ENCODE measurements at places on chromosomes 2 and 18.
A peak's percentile ranks its signal among the peaks of the same experiment; 100 is the strongest.

DNA sequence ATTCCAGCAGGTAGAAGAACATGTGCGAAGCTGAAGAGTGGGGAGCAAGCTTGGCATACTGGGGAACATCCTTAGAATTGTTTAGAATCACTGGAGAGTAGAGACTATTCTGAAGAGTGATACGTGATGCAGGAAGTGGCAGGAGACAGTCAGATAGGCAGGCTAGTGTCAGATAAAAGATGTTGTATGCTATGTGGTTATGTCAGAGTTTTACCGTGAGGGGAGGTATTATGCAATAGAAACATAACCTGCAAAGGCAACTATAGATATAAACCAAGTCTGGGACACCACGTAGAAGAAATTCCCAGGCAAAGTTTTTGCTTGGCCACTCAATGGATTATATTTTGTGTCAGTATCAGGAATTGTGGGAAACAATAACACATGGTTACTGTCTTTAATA, 62.0 kb upstream of the ZSWIM2 start:
- no peak for DNase-seq

- DNase-seq: no peak
Measured at GRCh38 chr2:13508671-13509070, 791.9 kb downstream of the TRIB2 start.

- DNase-seq: no peak
Measured at GRCh38 chr2:195395362-195395761, 261.7 kb upstream of the SLC39A10 start.

DNA sequence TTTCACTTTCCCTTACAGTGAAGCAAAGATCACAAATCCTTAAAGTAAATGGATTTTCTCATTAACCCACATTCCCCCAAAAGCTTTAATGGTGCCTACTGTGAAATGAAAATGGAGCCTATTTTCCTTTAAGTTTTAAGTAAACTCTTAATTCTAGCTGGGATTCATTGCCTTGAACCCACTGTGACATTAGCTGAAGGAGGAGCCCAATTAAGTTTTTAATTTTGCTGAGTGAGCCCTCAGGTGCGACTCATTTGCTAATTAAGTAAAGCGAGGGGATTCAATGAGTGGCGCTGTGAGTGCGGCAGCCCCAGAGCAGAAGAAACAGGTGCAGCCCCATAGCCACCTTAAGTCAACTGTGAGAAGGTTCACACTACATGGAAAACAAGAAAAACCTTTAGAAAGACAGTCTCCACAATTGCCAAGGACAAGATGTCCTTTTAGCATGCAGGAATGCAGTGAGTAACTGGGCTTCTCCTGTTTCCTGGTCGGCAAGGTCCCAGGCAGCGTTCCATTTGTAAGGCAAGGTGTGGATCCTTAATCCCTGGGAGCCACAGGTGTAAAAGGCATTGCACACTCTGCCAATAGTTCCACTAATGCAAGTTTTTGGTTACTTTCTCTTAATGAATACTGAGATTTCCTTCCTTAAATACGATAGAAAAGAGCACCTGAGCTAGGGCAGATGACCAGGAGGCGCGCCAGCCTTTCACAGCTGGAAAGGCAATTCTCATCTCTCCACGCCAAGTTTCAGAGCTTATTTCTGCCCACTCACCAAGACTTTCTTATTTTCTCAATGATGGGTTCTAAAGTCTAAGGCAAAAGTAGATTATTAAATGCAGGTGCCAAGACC, 87.7 kb downstream of the TMEM18 start:
- no peak for DNase-seq

DNA sequence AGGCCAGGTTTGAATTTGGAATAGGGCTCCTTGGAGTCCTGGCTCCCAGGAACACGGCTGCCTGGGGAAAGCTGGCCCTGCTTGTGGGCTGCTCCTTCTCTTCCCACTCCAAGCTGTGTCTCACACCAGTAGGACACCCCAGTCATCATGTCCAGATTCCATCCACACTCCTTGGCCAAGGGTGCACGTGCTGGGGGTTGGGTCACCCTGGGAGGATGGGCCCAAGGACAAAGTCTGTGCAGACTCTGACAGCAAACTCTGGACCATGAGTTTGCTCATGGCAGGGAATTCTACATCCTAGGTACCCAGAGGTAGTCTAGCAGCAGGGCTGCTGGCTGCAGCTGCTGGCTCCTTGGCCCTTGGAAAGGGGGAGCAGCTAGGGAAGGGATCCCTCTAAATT, 102.4 kb upstream of the EPAS1 start:
- no peak for DNase-seq

DNA sequence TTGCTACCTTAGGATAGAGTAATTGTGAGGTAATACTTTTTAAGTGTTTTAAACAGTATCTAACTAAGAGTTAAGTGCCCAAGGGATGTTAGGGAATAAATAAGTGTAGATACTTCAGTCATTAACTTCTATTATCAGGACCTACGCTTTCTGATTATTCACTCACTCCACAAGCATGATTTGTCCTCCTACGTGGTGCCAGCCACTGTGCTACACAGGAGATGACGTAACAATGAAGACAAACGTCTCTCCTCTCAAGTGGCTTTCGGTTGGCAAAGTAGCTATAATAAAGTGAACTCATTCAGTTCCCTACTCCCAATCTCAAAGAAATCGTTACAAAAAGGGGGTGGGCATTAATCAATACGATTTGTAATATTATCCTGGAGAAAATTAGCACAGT, 100.9 kb upstream of the SETBP1 start:
- no peak for DNase-seq

- DNase-seq: no peak
Measured at GRCh38 chr18:74899554-74899953, 301.9 kb downstream of the ZNF407 start.

- DNase-seq: no peak
Measured at GRCh38 chr2:240957656-240958365, 40.6 kb upstream of the SNED1 start.

- DNase-seq: no peak
Measured at GRCh38 chr2:167196461-167197252, 308.4 kb downstream of the XIRP2 start.

DNA sequence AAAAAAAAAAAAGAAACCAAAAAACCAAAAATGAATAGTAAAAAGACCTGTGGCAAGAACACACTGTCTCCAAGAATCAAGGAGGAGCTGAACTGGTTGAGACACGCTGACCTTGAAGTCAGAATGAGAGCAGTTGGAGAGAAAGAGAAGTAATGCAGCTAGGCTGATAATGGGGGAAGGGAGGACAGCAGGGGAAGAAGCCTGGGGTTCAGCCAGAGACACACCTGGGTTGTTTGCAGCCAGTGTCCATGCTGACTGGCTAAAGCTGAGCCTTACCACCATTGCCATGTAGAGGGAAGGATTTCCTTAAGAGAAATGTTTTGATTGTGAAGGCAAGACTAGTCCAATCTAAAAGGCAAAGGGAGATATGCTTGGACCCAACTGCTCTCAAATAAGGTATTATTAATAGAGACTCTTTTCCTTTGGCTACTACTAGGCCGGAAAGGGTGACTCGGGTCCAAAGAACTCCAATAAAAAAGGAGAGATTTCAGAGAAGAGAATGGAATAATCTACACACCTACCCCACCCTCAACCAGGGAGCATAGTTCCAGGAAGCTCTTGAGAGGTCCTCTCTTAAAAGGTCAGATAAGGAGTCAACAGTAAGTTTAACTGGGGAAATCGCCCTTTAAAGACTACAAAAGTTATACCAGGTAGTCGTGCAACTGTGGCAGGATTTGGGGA, 25.2 kb upstream of the REL start:
- DNase-seq: no peak

DNA sequence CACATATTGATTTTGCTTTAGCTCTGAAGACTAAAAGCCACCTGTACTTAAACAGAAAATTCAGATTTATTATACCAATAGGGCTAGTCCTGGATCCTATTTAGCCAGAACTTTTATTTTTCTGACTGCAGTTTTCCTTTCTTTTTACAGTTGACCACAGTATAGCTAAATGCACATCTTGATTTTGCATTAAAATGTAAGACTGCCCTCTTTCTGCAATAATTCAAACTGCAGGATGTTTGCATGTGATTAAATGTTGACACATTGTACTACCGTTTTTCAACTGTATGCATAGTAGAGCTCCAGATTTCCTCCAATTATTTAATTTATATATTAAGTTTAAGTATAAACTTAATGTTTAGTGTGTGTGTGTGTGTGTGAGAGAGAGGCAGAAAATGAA, 1262.9 kb downstream of the SUCLG1 start:
- peak; percentile 45 for DNase-seq

GRCh38 chr2:217875556-217876252, 127.1 kb downstream of the TNS1 start:
- DNase-seq: no peak

DNA sequence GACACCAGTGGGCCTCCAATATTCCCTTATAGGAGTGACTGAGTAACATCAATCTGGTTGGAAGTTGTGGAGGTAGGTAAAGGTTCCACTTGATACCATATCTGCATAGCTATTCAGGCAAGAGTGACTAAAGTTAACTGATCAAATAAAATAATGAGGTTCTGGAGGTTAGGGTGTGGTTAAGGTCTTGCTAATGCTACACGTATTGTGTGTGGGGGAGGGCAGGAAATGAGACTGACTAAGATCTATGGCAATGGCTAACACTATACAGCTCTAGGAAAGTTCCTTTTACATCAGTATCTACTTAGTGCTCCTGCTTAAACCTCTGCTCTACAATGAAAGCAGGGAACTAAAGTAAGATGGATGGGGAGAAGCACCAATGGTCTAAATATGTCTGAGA, 149.1 kb upstream of the MGAT5 start:
- no peak for DNase-seq

DNA sequence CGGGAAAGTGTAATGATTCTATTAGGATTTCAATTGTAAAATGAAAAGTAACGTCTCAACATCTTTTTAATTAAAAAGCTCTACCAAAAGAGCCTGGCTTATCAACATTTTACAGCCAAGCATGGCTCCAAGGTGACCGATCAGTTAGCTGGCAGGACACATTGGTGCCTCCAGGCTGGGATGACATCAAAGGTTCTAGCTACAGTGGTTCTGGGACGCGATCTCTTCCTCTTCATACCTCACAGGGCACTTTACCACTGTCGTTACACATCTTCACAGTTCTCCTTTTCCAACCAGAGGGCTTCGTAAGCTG, 693 bp downstream of the ORC2 start:
- no peak for DNase-seq

DNA sequence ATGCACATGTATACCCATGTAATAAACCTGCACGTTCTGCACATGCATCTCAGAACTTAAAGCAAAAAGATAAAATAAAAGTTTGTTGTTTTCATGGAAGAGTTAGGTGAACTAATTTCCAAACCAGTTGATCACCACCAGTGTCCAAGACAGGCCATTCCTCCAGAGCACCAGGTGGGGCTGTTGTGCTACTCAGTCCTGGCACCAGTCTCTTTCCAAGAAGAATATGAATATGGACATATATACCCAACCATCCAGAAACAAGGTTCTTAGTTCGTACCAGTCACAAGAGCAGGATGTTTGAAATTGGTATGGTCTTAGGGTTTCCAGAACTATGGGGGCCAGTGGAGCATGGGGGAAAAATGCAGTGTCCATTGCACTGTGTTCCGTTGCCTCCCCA, 17.2 kb upstream of the TNP1 start:
- DNase-seq: peak; percentile 16

DNA sequence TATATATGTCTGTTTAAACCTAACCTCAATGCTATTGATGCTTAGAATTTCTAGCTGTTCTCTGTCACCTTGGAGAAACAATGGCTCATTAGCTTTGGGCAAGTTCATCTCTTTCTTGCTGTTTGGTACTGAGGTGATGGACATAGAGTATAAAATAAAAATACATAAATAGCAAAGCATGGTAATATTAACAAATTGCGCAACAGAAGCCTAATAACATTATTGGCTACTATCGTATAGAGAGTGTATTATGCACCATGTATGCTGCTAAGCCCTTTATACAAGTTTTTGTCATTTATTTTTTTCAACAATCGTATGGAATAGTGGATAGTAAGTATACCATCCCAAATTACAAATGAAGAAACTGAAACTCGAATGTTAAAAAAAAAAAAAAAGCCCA, 100.1 kb downstream of the ICOS start:
- no peak for DNase-seq

DNA sequence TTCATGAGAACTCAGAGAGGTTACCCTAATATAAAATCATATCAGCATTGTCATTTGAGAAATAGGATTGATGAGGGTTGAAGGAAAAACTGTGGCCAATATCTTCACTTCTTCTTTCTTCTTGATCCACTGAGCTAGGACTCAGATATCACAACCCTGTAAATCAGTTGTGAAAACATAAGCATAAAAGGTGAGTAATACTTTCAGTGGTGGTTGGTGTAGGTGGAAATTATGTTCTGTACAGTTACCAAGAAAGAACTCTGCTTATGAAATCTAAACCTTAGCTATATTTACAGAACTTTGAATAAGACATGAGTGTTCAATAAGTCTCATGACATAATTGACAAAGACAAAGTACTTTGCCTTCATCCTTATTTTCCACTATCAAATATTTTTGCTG, 56.3 kb downstream of the PAX3 start:
- no peak for DNase-seq

GRCh38 chr2:96538487-96539214, 2.1 kb downstream of the ARID5A start:
- peak; percentile 57 for DNase-seq

GRCh38 chr2:108271691-108272253, 16.9 kb upstream of the SULT1C2 start:
- no peak for DNase-seq

GRCh38 chr2:139386401-139386800, 606.2 kb upstream of the NXPH2 start:
- DNase-seq: no peak

DNA sequence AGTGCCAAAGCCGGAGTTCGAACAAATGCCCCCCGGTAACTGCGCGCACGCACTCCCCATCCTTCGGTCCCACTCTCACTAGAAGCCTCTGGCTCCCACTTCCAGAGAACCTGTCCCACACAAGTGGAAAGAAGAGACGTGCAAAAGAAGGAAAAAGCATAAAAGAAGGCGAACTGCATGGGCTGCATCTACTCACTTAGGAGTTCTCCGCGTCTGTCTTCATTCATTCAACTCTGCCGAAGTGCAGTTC, 312 bp downstream of the NR4A2 start:
- no peak for DNase-seq
